ENCODE measurements at places on chromosomes 2 and 18.

- no peak for DNase-seq
Measured at GRCh38 chr2:45069684-45070083, 60.4 kb upstream of the SIX2 start.

- no peak for DNase-seq
Measured at GRCh38 chr2:209472871-209473270, 49.0 kb downstream of the MAP2 start.

- DNase-seq = no peak
Measured at GRCh38 chr18:22709288-22710060, 223.7 kb upstream of the RBBP8 start.

DNA sequence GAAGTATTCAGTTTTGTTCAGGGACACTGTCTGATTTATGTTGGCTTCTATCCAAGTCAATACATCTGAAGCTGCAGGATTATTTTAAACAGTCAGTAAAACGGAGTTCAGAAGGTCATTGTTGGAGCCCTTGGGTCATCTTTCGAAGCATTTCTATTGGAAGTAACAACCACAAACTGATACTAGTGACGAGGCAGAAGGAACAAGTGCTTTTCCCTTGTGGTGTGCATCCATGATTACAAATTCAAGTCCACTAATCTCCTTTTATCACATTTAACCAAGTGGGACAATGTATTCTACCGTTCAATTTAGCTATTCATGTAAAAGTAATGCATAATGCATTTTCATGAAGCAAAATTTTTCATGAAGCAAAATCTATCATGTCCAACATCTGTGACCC is 76.9 kb downstream of the CD226 start:
- DNase-seq = no peak

GRCh38 chr2:155381436-155381835 is 682.9 kb downstream of the KCNJ3 start:
- no peak for DNase-seq

- peak; percentile 55 for DNase-seq
Measured at GRCh38 chr2:33583194-33583938, 15.7 kb downstream of the FAM98A start.

DNA sequence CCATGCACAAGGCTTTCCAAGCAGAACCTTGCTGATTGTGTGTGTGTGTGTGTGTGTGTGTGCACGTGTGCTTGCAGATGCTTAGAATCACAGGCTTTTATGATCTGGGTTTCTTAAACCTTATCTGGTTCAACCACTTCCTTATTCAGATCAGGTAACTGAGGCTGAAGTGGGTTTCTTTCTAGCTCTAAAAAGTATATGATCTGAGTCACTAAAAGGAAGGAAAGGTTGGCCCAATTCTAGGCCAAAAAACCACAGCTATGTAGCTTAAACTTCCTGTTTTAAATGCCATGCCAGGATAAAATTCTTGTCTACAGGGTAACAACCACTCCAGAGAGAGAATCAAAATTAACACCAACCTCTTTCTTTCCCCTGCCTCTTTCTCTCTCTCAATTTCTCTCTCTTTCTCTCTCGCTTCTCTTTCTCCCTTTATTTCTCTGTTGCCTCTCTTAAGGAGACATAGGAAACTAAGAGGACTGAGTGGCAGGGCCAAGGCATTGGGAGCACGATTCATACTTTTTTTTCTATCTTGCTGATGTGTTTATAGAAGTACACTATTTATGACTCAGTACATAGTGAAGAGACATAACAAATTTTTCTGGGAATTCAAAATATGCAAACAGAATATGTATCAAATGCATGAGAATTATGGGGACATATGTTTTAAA is 140.3 kb downstream of the TRIB2 start:
- DNase-seq = peak; percentile 20

GRCh38 chr18:76420898-76421684 is 74.0 kb downstream of the ZNF516 start:
- no peak for DNase-seq

DNA sequence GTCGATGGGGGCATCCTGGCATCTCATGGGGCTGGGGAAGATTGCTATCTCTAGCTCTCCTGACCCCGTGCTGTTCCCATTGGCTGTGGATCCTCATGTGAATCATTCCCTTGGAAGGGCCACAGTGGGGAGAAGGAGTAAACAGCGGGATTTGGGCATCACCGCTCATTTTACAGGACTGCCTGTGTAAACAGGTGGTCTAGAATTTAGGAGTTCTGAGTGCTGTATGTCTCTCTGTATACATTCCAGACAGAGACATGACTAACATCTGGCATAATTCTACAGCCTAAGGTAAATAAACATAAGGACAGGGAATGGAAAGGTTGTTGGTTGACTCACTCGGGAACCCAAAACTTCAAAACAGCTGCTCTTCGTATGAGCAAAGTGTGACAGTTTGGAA is 92.7 kb downstream of the COPS8 start:
- DNase-seq = no peak

- no peak for DNase-seq
Measured at GRCh38 chr18:31774477-31774785, 13.8 kb upstream of the SLC25A52 start.

DNA sequence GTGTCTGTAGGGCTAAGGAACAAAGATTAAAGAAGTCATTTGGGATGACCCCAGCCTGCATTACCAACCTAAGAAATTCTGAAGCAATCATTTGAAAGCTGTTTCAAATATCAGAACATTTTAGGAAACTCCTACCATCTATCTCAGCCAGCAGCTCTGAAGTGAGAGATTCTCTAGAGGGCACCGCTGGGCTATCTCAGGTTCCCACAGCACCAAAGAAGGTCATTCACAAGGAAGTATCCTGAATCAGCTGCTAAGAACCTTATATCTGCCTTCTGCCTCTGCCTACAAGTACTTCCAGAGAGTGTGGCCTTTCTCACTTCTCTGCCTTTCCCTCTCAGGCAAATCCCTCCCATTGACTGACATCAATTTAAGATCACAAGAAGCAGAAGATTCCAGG is 13.4 kb upstream of the EVA1A start:
- no peak for DNase-seq

DNA sequence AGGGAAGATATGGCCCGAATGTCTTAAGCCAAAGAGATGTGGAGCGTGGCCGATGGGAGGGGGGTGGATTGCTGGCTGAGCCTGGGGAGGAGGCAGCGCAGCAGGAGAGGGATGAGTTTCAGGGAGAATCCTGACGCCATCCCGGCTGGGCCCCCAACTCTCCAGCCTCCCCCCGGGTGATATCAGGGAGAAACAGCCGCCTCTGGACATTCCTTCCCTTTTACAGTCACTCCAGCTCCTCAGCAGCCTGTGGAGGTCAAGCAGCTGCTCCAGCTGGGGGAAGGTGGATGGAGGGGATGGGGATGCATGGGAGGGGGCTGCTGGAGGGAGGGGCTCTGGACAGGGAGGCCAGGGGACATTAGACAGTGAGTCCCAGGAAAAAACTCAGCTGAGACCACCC is 9.5 kb upstream of the DES start:
- DNase-seq = no peak

- no peak for DNase-seq
Measured at GRCh38 chr2:29632018-29632417, 289.4 kb downstream of the ALK start.

GRCh38 chr2:195055996-195056395 is 601.0 kb upstream of the SLC39A10 start:
- no peak for DNase-seq

DNA sequence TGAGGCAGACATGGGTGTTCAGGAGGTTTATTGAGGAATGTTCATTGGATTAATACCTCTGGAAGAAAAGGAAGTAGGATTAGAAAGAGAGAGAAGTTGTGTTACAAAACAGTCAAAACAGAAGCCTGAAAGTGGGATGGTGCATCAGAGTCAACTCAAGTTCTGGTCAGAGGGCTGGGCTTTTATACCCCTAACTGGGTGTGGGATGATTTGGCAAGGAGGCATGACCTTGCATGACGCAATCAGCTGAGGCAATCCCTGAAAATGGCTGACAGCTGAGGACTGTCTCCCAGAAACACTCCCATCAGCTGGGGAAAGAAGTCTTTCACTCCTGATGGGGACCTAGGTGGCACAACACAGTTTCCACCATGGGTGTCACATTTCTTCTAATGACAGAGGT is 818.2 kb downstream of the SATB2 start:
- no peak for DNase-seq

GRCh38 chr2:217835931-217836891 is 166.6 kb downstream of the TNS1 start:
- peak; percentile 14 for DNase-seq

- no peak for DNase-seq
Measured at GRCh38 chr2:109530712-109531111, 83.1 kb downstream of the SEPTIN10 start.

- DNase-seq = no peak
Measured at GRCh38 chr2:17245906-17246305, 272.3 kb downstream of the RAD51AP2 start.

DNA sequence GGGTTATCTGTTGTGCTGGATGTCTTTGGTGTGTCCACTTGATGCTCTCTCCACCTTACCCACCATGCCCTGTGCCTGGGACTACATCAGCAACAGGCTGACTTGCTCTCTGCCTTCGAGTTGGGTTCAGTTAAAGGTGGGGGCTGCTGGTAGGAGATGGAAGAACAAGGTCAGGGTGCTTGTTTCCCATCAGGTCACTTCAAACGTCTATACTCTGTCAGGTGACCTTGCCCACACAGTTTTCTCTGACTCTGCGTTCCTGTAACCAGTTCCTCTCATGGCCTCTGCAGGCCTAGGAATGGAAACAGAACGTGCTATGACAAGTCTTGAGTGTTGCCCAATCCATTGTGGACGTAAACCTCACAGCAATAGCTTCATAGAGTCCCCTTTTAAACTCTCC is 38.4 kb upstream of the PAPOLG start:
- no peak for DNase-seq

GRCh38 chr2:236661762-236662110 is 92.1 kb downstream of the ACKR3 start:
- no peak for DNase-seq

DNA sequence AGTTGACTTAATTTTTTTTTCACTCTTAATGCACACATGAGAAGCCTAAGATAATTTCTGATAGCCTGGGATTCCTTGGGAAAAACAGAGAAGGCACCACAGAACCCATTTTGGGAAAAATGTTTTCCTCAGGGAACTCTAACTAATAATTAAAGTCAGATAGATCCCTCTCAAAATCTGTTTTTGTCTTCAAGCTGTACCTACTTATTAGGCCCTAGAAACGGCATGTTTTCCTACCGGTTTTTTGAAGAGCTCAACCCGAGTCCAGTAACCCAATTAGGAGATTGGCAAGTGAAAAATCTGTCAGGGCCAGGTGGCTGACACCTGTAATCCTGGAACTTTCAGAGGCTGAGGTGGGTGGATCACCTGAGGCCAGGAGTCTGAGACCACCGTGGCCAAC is 16.1 kb upstream of the PDK1 start:
- DNase-seq = no peak

- no peak for DNase-seq
Measured at GRCh38 chr2:44866152-44866551, 75.3 kb upstream of the SIX3 start.

DNA sequence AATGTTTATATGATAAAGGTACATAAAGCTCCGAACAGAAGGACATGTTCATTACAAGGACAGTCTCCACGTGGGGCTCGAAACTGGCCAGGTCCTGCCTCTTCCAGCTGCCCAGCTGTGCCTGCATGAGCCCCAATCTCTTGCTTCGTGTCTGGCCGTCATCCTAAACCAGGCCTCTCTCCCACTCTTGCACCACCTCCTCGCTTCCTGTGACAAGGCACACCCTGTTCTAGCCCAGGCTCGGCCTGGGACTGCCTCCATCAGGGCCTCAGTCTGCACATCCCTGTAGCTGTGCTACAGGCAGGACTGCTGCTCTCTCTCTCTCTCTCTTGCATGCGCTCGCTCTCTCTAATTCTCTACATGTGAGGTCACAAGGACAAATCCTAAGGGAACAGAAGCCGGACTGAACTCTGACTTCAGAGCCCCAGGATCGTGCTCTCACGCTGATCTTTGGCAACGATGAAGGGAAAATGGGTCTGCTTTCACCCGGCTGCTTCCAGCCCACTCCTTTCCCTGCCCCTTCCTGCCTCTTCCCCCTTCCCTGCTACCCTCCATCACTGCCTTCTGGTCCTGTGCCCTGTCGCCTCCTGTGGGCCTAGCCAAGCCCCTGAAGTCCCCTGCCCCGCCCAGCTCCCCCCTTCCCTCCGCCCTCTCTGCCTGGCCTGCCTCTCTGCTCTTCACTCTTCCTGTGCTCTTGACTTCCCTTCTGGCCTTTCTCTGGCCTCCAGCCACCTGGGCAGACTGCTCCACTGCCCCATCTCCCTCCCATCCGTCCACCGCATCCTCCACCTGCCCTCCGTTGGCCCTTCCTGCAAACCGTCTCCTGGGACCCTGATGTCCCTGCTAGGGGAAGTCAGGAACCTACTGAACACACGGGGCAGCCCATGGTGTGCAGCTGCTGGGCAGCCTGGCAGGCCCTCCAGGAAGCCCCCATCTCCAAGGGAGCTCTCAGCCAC is 7.8 kb upstream of the GPR55 start:
- no peak for DNase-seq

DNA sequence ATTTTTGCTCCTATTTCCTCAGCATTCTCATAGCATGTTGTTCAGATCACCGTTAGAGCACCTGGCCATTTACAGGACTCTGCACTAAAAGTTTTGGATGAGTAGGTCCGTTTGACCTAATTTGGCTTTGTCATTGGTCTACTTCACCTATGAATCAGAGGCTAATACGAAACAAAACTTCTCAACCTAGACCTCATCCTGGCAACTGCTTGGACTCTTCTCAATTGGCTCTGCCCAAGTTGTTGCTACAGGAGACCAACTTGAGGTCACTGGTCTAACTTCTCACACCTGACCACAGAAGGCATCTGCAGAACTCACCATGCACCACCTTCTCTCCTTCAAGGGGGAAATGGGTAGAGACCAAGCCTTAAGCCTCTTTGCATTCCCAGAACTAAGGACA is 663.7 kb downstream of the PLCL1 start:
- no peak for DNase-seq

DNA sequence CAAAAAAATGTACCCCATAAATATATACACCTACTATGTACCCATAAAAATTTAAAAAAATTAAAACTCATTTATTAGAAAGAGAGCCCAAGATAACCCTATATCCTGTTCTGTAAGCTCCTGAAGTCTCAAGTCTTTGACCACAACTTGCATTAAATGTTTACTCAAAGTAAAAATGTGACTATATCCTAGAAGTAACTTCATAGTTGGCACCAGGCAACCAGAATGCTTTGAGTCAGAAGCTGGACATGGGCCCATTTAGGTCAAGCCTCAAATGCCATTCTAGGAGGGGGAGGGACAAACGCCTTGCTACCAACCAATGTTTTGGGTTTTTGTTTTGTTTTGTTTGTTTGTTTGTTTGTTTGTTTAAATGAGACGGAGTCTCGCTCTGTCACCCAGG is 9.3 kb upstream of the TBC1D8 start:
- no peak for DNase-seq

DNA sequence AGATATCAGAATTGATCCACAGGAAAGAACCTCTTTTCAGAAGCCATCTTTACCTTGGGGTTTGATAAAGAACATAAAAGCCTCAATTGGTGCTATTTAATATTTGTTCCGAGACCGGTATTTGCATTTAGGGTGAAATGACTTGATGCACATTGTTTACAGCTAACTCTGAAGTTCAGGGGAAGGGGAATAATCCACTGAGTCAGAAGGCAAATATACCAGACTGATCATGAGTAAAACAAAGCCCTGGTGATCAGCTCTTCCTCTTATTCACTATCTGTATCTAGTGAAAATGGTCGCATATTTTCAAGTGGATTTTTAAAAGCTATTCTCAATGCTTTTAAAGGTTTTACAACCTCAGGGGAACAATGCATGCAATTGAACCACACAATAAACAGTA is 53.0 kb upstream of the ATP8B1 start:
- DNase-seq = no peak

GRCh38 chr2:23513872-23514793 is 129.2 kb downstream of the KLHL29 start:
- no peak for DNase-seq

Data from CD4-positive, alpha-beta T cell treated with Interleukin-4 for 1 hour (primary cell).